ENCODE measurements at places on chromosomes 12 and 14. TPM values are rescaled to one million over a fixed set of nuclear protein-coding genes. Genes with fewer than 3 reads are reported as not detected.

Gene RHEBL1
- not detected for total RNA-seq

Gene DIO2
- total RNA-seq, result 5.8 TPM

Gene ACSS3
- total RNA-seq, result 16.3 TPM

Gene TAS2R31
- 10.9 TPM for total RNA-seq

Gene KIF26A
- total RNA-seq, result 1.5 TPM

Gene STYK1
- 4.9 TPM for total RNA-seq

Gene RPS6KA5
- 2.4 TPM for total RNA-seq

Gene IAPP
- not detected for total RNA-seq
